ENCODE measurements at places on chromosomes 1 and 21.

DNA sequence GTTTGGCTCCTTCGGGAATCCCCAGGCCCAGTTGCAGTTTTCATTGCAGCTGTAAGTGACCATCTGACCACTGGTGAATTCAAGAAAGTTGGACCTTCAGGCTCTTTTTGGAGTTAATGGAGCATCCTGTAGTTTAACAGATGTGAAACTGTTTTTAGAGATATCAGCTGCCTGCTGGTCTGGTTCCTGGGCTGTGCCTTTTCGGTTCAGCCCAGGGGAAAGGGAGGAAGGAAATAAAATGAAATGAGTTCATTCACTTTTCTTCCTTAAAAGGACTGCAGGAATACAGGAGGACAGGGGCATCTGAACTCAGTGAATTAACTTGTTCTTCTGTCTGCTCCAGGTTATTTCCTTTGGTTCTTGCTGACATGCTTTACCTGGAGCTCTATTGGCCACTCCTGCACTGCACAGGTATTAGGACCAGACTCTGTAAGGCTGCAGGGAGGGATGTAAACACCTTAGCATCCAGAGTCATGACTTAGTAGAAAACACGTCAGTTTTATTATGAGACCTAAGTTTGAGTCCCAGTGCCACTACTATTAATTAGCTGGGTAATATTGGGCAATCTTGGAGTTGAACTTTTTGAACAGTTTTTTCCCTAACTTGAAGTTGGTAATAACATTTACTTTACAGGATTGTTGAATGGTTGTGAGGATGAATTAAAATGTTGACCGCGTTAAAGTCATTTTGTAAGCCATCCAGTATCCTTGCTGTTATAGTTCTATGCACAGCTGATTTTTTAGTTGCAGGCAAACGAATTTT is 83.6 kb downstream of the LRRC8D start:
- DNase-seq, result no peak

DNA sequence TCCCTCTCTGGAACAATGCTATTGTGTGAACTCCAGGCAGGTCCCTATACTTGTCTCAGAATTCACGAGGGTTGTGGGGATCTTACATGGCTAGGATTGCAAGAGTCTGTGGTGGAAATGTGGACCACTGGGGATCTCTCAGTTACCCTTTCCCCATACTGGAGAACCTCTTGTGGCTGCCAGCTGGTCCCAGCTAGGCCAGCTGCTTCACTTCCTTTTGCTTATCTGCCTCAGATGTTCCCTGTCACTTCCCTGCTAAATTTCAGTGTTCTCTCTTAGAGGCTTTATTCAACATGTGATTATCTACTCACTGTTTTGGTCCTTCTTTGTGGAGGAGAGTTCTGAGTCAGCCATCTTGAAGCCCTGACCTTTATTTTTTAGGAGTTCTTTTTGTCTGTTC is 75.9 kb upstream of the SAMD13 start:
- no peak for DNase-seq

DNA sequence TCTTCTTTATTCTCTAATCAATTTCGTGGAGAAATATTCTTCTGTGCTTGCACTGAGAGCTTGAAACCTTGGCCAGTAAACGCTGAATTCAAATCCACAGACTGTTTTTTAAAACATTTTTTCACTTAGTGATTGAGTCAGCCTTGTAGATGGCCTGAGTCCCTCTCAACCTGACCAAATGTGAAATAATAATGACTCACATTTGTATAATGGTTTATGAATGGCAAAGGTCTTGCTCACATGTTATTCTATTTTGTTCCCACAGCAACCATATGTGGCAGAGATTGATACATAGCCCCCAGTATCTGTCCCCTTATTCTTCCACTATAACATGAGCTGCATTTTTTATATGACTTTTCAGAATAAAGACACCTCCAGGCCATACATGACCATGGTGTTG is 47.8 kb upstream of the CCDC190 start:
- DNase-seq, result no peak

DNA sequence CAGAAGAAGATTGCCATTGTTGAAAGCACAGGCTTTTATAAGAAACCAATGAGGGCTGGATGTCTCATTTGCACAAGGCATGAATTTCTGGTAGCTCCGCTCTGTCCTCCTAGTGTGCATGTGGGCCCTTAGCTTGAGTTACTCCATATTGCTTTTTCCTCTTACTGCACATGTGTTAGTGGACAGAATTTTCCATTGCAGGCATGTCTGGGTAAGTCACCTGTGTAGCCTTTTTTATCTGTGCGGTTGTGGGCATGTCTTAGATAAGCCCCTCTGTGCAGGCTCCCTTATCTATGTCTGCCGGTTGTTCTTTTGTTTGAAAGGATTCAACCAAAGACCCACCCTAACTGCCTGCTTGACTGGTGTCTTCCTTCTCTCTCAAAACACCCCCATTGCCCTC is 7.2 kb upstream of the CLCA1 start:
- DNase-seq, result no peak

GRCh38 chr1:90412563-90412962 is 304.5 kb downstream of the BARHL2 start:
- no peak for DNase-seq

GRCh38 chr1:206415942-206416341 is 54.3 kb upstream of the IKBKE start:
- DNase-seq, result no peak

GRCh38 chr1:207954104-207954503 is 43.2 kb upstream of the CD34 start:
- DNase-seq, result no peak

DNA sequence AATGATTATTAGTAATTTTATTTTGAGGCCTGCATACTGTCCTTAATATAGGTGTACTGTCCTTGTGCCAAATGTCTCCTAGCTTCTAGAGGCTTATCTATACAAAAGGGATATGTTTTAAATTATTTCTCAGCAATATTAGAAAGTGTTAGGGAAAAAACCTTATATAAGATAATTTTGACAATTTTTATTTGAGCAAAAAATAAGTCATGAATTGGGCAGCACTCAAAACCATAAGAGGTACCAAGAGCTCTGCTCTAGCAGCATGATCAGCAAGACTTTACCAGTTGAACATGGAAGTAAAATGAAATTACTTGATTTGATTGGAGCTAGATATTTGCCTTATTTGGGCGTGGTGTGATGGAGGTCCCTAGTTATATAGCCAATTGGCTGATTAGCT is 157.1 kb downstream of the PTBP2 start:
- DNase-seq, result no peak

GRCh38 chr1:58283388-58284224 is 262.9 kb downstream of the OMA1 start:
- no peak for DNase-seq

GRCh38 chr1:158454537-158454936 is 7.1 kb upstream of the OR10K1 start:
- DNase-seq, result no peak

GRCh38 chr1:93471911-93472310 is 24.0 kb downstream of the FNBP1L start:
- DNase-seq, result no peak

GRCh38 chr1:74652711-74653139 is 20.9 kb downstream of the ERICH3 start:
- no peak for DNase-seq

GRCh38 chr1:110094931-110095654 is 17.1 kb upstream of the UBL4B start:
- DNase-seq, result no peak

DNA sequence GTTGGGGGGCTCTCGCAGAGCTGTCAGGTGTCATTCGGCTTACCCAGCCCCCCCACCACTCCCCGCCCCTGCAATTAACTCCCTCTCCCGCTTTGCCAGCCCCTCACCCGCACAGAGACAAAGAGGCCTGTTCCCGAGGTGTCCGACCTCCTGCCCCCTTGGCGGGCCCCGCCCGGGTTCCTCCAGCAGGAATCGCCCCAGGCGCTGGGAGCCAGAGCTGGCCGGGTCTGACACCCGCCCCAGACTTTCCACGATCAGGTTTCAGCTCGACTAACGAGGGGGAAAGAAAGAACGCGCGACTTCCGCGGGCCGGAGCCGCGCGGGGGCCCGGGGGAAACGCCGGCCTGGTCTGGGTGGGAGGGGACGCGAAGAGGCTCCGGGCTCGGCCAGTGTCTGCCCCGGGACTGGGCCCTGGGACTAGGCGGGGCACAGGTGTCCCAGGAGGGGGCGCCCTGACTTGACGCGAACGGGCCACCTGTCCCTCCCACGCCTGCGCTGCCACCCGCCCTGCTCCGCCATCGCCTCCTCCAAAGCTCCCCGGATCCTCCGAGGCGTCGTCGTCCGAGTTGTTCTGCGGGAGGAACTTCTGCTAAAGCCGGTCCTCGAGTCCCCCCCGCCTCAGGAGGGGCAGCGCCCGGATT is 36.4 kb upstream of the HHAT start:
- no peak for DNase-seq

DNA sequence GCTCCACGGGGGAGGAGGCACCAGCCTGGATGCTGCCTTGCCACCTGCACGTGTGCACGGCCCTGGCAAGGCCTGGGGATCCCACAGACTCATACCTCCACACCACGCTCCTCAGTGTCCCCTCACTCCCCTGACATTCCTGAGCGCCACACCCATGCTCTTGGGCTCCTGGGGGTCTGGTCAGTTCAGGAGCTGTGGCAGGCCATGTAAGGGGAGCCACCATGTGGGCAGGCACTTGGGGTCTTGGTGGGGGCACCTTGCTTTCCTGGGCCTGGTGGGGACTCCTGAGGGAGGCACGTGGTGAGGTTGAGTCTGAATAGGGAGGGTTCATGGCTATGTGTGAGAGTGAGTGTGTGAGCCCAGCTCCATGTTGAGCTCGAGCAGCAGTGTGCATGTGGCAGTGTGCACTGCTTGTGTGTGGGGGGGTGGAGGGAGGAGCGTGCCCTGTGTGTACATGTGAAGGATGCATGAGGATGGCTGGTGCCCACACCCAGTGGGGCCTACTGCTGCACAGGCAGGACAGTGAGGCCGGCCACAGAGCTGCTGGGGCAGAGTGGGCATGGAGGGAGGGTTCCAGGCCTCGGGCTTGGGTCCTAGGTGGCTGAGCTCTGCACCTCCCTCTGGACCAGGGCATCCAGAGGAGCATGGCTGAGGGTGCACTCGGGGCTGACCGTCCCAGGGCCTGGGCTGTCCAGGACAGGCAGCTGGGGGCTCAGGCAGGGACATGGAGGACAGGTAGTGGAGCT is 1.6 kb downstream of the GJC2 start:
- no peak for DNase-seq

DNA sequence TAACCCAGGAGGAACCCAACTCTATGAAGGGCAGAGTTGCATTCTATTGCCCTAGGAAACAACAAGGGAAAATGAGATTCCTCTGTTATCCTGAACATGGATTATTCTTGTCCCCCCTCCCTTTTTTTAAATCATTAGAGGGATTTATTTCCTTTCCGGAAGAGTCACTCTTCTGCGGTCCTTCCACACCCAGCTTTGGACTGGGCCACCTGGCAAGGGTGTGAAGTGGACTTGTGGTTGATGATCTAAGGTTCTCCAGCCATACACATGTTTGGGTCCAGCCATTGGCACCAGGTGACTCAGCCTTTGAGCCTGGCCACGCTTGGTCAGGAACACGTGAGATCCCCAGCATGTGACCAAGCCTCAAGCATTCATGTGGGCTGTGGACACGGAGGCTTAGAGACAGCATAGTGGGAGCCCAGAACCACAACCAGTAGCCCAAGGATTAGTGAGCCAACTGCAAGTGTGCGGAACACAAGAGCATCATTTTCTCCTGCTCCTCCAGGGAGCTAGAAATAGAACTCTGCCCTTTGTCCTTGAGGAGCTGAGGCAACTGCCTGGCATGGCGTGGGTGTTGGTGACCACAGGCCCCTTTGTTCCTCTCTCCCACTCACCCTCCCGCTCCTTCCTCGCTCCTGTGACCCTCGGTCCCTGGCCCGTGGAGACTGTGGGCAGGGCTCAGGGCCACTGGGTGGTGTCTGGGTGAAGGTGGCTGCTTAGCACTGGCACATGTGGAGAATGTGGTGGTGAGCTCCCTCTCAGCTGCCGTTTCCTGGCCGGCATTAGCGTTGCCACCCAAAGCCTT is 50.1 kb downstream of the NENF start:
- no peak for DNase-seq

DNA sequence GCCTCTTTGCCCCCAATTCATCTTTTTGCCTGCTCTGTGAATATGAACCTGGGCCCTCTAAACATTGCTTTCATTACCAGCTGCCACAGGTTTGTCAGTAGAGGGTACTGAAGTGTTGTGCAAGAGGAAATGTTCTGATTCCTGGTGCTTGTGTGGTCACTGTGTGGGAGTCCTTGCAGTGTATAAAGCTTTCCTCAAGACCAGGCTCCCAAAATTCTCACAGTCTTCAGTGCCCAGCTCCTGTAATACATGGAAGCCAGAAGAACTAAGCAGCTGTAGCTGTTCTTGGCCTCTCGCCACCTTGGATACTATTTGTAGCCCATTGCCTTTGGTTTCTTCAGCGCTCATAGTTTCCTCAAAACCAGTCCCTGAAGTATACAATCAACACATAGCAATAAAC is 1046.2 kb downstream of the BRINP3 start:
- no peak for DNase-seq

DNA sequence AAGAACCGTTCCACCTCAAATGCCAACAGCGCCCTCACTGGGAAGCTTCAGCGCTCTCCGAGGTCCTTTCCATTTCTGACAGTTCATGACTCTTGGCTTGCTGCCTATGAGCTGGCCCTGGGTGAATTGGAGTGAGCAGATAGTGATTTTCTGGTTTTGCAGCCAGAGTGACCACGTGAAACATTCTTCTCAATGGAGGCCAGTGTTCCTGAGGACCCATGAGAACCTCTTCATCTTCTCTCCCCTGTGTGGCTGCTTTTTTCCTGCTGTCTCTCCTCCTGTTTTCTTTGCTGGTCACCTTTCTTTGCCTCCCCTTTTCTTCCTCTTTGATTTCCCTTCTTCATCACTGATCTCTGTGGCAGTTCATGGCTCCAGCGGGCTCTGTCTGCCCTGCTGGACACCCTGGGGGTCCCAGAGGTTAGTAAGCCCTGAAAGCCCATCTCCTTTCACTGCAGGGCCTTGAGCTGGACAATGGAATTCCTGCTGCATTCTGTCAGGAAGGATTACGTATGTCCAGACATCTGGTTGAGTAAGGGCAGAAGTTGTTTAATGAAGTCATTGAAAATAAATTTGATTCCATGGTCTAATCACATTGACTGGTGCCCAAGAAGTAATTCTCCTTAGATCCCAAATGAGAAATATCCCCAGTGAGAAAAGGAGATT is 29.9 kb downstream of the VASH2 start:
- DNase-seq, result no peak

DNA sequence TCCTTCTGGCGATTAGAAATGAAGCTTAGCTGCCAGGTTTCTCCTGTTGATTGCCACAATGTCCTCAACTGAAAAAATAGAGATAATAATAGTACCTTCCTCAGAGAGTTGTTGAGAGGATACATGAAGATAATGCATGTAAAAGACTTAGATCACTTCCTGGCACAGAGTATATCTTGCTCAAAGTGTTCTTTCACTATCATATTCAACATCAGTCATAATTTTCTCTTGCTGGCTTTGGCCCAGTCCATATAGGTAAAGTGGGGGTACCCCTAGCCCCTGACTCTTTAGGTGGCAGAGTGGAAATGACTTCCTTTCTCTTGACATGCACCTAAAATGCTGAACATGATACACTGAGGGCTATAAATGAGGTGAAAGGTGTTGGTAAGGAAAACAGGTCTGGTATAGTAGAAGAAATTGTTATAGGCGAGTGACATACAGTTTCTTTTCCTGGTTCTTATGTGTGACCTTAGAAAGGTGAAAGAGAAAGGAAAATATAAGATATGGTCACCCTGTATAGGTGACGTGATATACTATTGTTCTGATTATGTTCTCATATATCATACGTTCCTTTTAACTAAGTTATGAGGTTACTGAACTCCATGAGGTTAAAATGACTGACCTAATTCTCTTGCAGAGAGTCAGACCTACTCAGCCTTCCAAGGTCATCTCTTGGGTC is 209.9 kb upstream of the DEPDC1 start:
- no peak for DNase-seq
